Fibroblast of villous mesenchyme (primary cell): ENCODE measurements at places on chromosomes 5 and 9. TPM values are rescaled to one million over a fixed set of nuclear protein-coding genes. Genes with fewer than 3 reads are reported as not detected.

DNA sequence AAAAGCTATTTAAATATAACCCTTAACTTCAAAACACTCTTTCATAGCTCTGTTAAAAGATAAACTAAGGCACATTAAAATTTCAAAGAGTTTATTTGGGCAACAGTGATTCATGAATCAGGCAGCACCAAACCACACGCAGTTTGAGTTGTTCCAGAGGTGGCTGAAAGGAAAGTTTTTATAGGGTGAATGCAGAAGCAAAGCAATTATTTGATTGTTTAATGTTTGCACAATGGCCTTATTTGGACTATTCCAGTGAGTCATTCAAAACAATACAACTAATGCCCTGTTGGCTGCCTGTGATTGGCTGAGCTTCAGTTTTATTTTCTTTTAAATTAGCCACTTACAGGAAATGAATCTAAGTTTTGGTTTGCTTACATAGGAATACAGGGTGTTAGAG is 125.3 kb downstream of the CEP120 start:
- DNase-seq = peak; percentile 50

- DNase-seq = peak; percentile 83
These were observed 49.2 kb downstream of the USP20 start for GRCh38 chr9:129884220-129885017.

ANGPTL2 gene
- total RNA-seq = 19.9 and 37.4 TPM in 2 replicates

GRCh38 chr9:38075272-38075671 is 6.2 kb upstream of the SHB start:
- DNase-seq = no peak

- DNase-seq = peak; percentile 19
These were observed 774.5 kb upstream of the RGMB start for GRCh38 chr5:97998941-97999340.

- DNase-seq = no peak
These were observed 18.6 kb upstream of the SLC25A51 start for GRCh38 chr9:37922363-37923117.

TMEM232 gene
- 1.3 TPM in 2 replicates for total RNA-seq

ADCY2 gene
- total RNA-seq = under 0.01 and 0.32 TPM in 2 replicates

GRCh38 chr5:178514851-178515418 is 75.3 kb downstream of the COL23A1 start:
- DNase-seq = no peak

GRCh38 chr5:7330256-7330655 is 65.7 kb upstream of the ADCY2 start:
- DNase-seq = no peak

GRCh38 chr5:23332650-23333251 is 174.7 kb upstream of the PRDM9 start:
- no peak for DNase-seq

DNA sequence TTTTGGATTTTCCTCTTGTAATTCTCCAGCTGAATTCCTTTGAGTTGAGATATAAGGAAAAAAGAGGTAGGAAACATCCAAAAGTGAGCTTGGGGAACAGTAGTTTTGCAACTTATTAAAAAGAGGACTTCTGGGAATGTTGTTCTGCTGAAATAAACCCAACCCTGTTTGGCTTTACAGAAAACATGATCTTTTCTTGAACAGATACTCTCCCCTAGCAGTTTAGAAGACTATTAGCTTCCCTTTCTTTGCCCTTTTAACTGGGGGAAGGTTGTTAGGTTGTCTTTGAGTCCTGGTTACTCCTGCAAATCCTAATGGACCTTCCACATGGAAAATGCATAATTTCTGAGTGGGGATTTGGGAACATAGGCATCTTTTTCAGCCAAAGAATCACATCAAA is 168.7 kb upstream of the RPS23 start:
- no peak for DNase-seq
